ENCODE measurements at places on chromosomes 16 and 17.

GRCh38 chr16:88601313-88602036 lies 31.3 kb downstream of the ZC3H18 start:
- DNase-seq: no peak

- no peak for DNase-seq
Observed at GRCh38 chr16:4094127-4094773, 22.0 kb downstream of the ADCY9 start.

- DNase-seq: no peak
Observed at GRCh38 chr16:74732707-74733350, 32.2 kb upstream of the MLKL start.

DNA sequence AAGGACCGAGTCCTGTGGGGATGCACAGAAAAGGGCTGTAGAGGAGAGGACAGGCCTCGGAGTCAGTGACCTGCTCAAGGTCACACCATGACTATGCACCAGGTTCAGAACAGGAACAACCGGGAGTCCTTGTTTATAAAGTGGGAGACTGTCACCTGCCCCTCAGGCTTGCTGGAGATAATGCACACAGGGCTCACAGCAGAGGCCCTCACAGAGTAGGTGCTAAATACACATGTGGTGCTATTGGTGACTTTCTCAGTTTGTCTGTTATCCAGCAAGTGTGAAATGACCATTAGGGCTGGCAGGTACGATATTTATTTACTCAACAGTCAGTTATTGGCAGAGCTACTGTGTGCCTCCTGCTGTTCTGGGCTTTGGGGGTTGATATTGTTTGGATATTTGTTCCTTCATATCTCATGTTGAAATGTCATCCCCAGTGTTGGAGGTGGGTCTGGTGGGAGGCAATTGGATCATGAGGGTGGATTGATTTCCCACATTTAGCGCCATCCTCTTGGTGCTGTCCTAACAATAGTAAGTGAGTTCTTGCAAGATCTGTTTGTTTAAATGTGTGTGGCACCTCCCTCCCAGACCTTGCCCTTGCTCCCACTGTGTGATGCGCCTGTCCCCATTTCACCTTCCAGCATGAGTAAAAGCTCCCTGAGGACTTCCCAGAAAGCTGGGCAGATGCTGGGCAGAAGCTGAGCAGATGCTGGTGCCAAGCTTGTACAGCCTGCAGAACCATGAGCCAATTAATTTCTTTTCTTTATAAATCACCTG lies 162.1 kb upstream of the MPHOSPH6 start:
- DNase-seq: no peak

DNA sequence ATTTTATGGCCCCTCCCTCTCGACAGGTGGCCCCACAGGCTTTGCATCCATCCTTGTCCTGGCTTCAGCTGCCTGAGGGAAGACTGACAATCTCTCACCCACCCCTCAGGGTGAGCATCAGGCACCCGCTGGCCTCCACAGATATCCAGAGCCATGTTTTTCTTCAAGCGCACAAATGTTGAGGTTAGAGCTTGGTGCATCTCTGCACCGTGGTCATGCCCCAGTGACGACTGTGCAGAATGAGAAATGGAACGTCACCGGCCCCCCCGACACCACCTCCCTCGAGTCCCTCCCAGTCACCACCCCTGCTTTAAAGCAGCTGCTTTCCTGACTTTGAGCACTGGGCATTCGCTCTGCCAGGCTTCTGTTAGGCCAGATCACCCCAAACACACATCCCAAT lies 19.8 kb upstream of the TIMP2 start:
- DNase-seq: no peak

DNA sequence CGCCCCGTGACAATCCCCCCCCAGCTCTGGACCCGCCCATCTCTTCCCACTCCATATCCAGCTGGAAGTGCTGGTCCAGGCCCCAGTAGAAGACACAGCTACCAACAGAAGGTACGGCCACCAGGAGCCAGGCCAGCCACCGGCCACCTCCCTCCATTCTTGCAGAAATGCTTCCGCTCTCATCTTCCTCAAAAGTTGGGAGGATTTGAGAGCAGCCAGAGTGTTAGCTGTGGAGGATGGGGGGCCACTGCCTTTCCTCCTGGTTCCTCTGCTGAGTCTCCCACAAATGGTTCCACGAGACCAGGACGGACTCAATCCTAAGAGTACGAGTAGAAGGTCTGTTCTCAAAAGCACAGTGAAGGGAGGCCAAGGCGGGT lies 78.3 kb downstream of the GAS7 start:
- no peak for DNase-seq

- DNase-seq: no peak
Observed at GRCh38 chr16:51557670-51558069, 406.6 kb upstream of the SALL1 start.

- DNase-seq: peak; percentile 35
Observed at GRCh38 chr17:57256708-57257112, 387 bp downstream of the MSI2 start.

GRCh38 chr16:68040506-68041288 lies 17.6 kb downstream of the DUS2 start:
- DNase-seq: peak; percentile 61

DNA sequence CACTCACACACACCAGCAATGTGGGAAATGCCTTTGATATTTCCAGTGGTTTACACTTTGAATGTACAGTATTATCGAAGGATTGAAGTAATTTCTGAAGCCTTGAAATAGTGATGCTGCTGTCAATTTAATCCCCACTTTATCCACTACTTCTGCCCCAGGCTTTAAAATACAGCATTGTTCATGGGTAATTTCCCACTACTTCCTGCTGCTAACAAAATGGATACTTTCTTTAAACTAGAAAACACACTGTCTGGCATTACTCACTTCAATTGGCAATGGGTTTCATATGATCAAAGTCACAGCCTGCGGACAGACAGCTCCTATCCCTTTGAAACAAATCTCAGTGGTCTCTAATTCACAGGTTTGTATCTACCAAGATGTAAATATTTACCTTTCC lies 292.2 kb downstream of the CDH11 start:
- DNase-seq: no peak

GRCh38 chr16:17233318-17234002 lies 237.3 kb downstream of the XYLT1 start:
- DNase-seq: no peak

- no peak for DNase-seq
Observed at GRCh38 chr16:166375-167121, 770 bp downstream of the HBM start.

DNA sequence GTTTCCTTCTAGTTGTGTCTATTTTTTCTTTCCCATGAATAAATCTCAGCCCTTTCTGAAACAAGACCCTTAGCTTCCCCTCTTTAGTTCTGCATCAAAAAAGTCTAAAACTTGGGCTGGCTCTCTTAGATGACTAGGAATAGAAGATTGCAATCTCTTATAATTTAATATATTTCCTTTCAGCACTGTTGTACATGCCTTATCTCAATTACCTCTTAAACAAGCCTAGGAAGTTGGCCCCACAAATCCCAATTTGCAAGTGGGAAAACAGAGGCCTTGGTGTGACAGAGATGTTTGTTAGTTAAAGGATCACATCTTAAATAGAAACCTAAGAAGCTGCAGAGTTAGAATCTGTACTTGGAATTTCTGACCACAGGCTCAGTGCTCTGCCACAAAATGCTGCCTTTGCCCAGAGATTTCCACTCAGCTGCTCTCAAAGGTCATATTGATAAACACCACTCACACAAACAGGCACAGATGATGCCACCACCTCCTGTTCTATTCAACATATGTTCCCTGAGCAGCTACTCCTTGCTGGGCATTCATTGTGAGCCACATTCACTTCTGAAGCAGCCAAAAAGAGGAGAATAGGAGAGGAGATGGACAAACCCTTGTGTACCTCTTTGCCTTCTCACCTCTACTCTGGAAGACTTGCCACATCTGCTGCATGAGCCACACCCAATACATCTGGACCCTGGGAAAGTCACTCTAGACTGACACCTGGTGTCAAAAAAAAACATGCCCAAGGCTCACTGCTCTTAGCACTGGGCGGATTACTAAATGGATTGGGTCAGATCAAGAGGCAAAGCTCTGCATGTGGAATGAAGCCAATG lies 5.5 kb downstream of the CCDC182 start:
- DNase-seq: no peak

DNA sequence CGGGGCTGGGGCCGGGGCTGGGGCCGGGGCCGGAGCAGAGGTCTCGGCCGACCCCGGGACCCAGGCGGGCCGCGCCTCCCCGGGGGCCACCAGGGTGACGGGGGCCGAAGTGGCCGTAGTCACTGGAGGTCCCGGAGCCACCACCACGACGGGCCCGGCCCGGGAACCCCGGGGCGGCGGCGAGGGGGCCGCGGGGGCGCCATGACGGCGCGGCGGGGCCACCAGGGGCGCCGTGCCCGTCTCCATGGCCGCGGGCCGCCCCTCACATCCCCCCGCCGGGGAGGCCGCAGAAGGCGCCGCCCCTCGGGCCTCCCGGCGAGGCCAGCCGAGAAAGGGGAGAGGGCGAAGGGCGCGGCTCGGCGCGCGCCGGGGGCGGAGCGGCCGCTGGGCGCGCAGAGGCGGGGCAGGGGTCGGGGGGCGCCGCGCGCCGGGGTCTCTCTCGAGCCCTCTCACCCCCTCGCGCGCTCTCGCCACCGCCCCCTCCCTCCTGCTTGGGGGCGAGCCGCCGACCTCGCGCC lies 297 bp downstream of the TBC1D10B start:
- no peak for DNase-seq

GRCh38 chr17:8949061-8949661 lies 16.3 kb downstream of the PIK3R5 start:
- no peak for DNase-seq

DNA sequence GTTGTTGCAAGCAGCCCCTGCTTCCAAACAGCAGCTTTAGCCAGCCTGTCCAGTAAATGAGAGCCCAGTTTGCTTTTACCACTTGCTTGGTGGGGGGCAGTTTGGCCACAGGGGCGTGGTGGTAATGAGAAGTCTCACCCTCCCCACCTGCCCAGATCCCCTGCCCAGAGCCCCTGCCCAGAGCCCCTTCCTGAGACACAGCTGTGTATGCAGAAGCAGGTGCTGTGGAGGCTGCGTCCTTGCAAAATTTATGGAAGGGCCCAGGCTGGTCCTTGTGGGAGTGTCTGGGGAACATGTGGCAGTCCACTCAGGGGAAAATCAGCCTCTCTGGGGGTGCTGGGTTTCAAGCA lies 27.6 kb upstream of the LGALS9 start:
- no peak for DNase-seq

- no peak for DNase-seq
Observed at GRCh38 chr17:60362329-60362728, 29.6 kb downstream of the USP32 start.

DNA sequence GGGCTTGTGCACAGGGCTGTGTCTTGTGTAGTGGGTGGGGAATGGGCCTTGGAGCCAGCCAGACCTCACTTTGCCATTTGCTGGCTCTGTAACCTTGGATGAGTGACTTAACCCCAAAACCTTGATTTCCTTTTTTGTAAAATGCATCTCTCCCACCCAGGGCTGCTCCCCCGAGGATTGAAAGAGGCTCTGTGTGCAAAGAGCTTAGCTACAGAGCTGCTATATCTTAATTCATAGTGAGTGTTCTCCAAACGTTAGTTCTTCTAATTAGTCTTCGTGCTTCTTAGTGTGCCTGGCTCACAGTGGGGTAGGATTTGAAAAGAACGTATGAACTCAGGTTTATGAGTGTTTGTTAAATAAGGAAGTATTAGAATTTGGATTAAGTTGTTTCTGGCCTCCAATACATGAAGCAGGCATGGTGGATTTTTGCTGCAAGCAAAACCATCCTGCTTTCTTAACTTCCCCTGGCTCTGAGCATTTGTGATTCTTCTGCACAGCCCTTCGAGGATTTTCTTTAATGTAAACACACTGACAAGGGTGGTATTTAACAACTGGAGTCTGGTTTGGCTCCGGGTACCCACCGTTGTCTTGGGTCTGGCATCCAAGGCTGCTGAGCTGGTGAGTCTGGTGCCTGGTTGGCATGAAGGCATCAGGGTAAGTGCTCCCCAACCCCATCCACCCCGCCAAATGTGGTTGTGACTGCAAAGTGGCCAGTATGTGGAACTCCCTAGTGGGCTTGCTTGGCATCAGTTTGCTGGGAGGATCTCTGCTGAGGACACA lies 29.7 kb downstream of the KSR1 start:
- no peak for DNase-seq

DNA sequence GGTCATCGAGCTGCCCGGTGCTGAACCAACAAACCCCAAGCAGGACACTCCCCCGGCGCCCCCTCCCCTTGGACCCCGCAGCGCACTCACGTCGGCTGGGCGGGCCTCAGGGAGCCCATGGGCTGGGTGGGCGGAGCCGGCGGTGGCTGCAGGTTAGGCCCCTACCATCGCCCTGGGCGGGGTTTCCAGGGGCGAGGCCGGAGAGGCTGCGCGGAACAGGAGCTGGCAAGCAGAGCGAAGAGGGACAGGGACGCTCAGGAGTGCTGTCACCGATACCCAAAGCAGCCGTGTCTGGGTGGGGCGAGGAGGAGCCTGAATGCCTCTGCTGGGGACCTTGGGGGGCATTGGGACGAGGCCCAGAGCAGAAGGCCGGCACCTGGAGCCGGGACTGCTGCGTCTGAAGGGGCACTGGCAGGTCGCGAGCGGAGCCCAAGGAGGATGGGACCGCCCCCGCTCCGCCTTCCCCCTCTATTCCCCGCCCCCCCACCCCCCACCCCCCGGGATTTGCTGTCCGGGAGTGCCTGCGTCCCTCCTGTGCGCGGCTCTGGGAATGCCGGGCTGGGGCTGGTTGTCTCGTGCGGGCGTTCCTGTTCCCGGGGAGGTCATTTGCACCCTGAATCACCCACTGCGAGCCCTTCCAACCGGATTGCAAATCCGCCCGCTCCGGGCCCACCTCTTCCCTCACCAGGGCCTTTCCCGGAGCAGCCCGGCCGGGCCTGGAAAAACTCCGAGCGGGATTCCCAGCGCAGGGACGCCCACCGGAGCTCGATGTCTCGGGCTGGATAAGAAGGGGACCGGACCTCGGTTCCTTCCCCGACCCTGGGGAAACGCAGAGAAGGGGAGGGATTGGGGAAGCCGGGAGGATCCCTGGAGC lies 902 bp downstream of the ARHGAP27 start:
- DNase-seq: no peak

DNA sequence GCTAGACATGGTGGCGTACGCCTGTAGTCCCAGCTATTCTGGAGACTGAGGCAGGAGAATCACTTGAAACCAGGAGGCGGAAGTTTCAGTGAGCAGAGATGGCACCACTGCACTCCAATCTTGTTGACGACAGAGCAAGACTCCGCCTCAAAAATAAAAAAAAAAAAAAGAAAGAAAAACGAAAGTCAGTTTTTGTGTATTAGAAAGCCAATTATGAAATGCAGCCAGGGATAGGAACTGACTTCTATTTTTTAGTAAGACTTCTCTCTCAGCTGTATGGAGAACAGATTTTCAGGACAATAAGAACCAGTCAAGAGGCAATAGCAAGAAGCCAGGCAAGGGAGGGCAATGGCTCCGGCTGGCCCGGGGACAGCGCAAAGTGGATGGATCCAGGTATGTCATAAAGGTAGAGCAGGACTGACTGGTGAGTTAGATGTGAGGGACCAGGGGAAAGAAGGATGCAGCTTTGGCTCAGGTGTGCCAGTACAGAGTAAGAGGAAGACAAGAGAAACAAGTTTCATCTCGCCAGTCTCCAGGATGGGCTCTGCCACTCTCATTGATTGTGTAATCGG lies 12.5 kb upstream of the CCL1 start:
- no peak for DNase-seq

Measured in pons (tissue), 1 donor.